ENCODE measurements at places on chromosomes 1 and 21. TPM values are rescaled to one million over a fixed set of nuclear protein-coding genes. Genes with fewer than 3 reads are reported as not detected.

The FAM76A gene
- 11.4 TPM for total RNA-seq

GRCh38 chr1:155978973-155979429, 654 bp upstream of the ARHGEF2 start:
- no peaks in the 10 kb centered on the region for H3K27me3 ChIP-seq
- peak; percentile 47 for DNase-seq

GRCh38 chr21:40546647-40547046, 300.3 kb downstream of the DSCAM start:
- no peaks in the 10 kb centered on the region for H3K36me3 ChIP-seq
- no peak overlapping the region for H3K4me3 ChIP-seq
- H3K4me1 ChIP-seq = no peaks in the 10 kb centered on the region
- no peaks in the 10 kb centered on the region for H3K27me3 ChIP-seq
- no peak overlapping the region for H3K27ac ChIP-seq

DNA sequence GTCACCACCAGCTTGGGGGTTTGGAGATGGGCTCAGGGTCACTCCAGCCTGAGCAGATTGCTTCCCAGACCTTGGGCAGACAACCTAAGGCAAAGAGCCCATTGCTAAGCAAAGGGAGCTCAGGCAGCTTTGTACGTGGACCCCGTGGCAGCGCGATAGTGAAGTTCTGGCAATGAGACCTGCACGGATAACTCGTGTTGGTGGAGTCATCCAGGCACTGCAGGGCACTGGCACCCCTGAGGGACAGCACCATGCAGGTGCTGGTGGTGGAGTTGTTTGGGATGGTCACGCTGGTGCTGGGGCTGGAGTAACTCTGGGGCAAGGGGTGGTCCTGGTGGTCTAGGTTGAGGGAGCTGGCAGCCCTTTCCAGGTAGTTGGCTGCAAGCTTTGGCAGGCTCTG, 13.6 kb upstream of the HSPG2 start:
- no peak overlapping the region for H3K4me3 ChIP-seq
- H3K36me3 ChIP-seq = no peaks in the 10 kb centered on the region
- DNase-seq = no peak
- peaks cover 1% of the 10 kb centered on the region for H3K4me1 ChIP-seq
- H3K27me3 ChIP-seq = no peaks in the 10 kb centered on the region
- no peak overlapping the region for H3K27ac ChIP-seq

DNA sequence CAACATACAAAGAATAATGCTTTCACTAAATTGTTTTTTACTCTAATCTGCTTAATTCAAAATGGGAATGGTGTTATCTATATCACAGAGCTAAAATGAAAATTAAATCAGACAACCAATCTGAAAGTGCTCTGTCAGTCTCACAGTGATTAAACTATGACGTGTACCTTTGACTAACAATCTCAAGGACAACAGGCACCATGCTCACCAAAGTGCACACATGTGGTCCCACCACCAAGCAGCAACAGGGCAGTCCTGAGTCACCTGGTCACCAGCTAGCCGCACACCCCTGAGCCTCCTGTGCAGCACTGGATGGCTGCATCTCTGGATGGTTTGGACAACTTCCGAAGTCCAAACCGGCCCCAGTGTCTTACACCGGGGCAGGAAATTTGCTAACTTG, 54.5 kb upstream of the NADK start:
- no peak overlapping the region for H3K27ac ChIP-seq
- DNase-seq = no peak
- no peaks in the 10 kb centered on the region for H3K27me3 ChIP-seq

GRCh38 chr21:27817074-27817473, 850.2 kb upstream of the ADAMTS5 start:
- peak overlapping the region; percentile 55 for H3K27ac ChIP-seq
- DNase-seq = no peak
- H3K4me3 ChIP-seq = no peak overlapping the region
- H3K27me3 ChIP-seq = no peaks in the 10 kb centered on the region
- no peaks in the 10 kb centered on the region for H3K36me3 ChIP-seq

- H3K27ac ChIP-seq = peak overlapping the region; percentile 64
- H3K36me3 ChIP-seq = no peaks in the 10 kb centered on the region
- H3K4me1 ChIP-seq = no peaks in the 10 kb centered on the region
- no peaks in the 10 kb centered on the region for H3K27me3 ChIP-seq
- DNase-seq = no peak
- H3K4me3 ChIP-seq = no peak overlapping the region
These were observed 4.9 kb upstream of the B4GALT3 start for GRCh38 chr1:161182214-161182613.

DNA sequence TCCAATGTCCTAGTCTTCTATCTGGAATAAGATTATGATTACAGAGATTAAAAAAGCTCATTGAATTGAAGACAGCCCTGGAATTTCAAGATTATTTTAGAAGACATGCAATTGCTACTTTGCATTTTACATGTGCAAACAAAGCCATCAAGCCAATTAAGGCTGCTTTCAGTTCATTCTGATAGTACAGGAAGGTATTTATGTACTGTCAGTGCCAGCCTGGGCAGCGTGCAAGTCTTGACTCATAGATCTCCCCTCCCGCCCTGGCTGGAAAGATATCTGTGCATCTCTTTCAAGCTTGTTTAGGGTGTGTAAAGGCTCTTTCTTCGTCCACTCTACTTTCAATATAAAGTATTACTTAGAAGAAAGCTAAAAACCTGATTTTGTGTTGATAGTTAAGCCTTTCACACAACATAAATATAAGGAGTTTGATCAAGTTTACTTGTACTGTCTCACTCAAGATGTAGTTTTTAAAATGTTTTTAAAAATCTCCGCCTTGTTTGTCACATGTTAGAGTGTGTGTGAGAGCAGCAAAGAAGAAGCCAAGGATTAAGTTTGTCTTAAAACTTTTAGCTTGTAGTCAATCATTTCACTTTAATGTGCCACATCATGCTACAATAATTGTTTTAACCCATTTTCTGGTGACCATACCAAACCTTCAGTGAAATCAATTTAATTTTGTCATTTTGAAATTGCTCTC, 13.6 kb upstream of the LYPLAL1 start:
- H3K27me3 ChIP-seq = no peaks in the 10 kb centered on the region
- DNase-seq = no peak
- no peak overlapping the region for H3K4me3 ChIP-seq
- no peak overlapping the region for H3K27ac ChIP-seq
- no peaks in the 10 kb centered on the region for H3K36me3 ChIP-seq
- no peaks in the 10 kb centered on the region for H3K4me1 ChIP-seq

DNA sequence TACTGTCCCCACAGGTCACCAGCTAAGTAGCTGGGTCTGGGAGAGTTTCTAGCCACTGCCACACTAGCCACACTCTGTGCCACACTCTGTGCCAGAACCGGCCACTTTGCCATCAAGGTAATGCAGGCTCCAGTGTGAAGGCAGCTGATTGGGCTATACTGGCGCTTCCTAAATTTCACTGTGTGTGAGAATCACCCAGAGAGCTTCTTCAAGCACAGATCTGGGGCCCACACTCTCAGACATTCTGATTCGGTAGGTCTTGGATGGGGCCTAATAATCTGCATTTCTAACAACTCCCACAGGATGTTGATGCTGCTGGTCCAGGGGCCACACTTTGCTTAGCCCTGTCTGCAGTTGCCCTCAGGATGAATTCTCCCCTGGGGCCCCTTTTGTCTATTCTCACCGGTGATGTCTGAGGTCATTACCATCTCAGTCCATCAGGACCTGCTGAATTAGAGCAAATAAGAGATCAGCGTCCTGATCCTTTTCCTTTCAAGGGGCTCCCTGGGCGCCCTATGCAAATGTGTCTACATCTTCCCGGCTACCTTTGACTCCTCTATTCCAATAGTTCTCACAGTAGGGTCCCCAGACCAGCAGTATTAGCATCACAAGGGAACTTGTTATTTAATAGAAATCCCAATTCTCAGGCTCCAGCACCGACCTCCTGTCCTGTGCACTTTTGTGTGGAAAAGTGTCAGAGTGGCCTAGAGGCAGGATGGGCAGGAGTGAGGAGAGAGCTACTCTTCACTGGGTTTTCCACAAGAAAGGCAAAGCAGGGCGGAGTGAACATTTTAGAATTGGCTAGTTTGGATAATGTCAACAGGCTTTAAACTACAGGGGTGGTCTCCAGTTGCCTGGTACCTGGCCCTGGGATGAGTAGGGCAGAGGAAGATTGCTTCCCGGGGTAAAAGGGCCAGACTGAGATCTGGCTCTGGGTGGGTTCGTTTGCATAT, 24.7 kb upstream of the LRRN2 start:
- peaks cover 26% of the 10 kb centered on the region for H3K4me1 ChIP-seq
- no peak overlapping the region for H3K4me3 ChIP-seq
- H3K27ac ChIP-seq = no peak overlapping the region

Data from transverse colon (tissue), 4 donors.